ENCODE measurements at places on chromosomes 1 and 21. TPM values are rescaled to one million over a fixed set of nuclear protein-coding genes. Genes with fewer than 3 reads are reported as not detected.
A peak's percentile ranks its signal among the peaks of the same experiment; 100 is the strongest.

DNA sequence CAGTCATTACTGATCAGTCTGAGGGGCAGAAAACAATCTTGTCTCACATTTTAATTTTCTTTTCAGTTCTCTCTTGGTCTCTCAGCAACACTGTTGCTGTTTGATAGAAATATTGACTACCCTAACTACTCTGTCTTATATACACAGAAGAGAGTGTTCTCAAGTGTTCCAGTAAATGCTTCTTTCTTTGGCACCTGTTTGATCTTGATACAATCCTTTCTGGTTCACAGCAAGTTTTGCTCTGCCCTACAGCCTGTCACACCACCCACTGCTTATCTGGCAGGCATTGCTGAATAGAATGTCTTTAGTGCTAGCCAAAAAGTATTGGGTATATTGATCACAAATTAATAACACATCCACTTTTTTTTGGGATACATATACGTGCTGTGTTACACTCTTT is 75.7 kb upstream of the WLS start:
- no peak for DNase-seq
- no peaks in the 10 kb centered on the region for H3K27me3 ChIP-seq
- H3K27ac ChIP-seq = no peak overlapping the region
- H3K36me3 ChIP-seq = no peaks in the 10 kb centered on the region
- no peaks in the 10 kb centered on the region for H3K4me1 ChIP-seq

DNA sequence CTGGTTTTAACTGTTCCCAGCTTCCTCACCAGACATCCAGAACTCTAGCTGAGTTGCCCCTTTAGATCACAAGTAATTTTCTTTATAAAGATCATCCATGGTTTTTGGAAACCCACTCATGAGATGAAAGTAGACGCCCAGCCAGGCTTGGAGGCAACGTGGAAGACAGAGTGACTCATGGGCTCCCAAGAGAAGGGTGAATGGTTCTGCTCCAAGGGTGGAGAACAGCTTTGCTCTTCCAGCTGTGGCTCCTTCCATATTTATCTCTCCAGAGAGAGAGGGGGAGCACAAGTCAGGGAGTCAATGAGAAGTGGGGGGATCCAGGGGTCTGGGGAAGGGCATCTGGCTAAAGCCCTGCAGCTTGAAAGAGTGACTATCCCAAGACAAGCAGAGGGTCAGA is 13.8 kb downstream of the FAM78B start:
- peaks cover 4% of the 10 kb centered on the region for H3K27me3 ChIP-seq
- H3K27ac ChIP-seq = no peak overlapping the region
- no peaks in the 10 kb centered on the region for H3K4me1 ChIP-seq
- DNase-seq = no peak
- H3K36me3 ChIP-seq = no peaks in the 10 kb centered on the region
- no peak overlapping the region for H3K4me3 ChIP-seq

DNA sequence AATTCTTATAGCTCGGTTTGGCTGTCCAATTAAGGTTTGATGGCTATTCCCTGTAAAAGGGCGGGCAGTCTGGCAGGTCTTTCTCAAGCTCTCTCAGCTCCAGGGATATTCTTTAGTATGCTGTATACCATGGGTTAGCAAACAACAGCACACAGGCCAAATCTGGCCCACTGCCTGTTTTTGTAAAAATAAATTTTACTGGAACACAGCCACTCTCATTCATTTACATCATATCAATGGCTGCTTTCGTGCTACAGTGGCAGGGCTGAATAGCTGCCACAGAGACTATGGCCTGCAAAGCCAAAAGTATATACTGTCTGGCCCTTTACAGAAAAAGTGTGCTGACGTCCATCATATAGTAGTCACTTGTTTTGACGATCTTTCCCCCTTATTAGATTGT is 32.0 kb downstream of the MACO1 start:
- H3K4me3 ChIP-seq = no peak overlapping the region
- no peak overlapping the region for H3K27ac ChIP-seq
- peaks cover 30% of the 10 kb centered on the region for H3K36me3 ChIP-seq
- H3K4me1 ChIP-seq = peaks cover 17% of the 10 kb centered on the region
- H3K27me3 ChIP-seq = no peaks in the 10 kb centered on the region

DNA sequence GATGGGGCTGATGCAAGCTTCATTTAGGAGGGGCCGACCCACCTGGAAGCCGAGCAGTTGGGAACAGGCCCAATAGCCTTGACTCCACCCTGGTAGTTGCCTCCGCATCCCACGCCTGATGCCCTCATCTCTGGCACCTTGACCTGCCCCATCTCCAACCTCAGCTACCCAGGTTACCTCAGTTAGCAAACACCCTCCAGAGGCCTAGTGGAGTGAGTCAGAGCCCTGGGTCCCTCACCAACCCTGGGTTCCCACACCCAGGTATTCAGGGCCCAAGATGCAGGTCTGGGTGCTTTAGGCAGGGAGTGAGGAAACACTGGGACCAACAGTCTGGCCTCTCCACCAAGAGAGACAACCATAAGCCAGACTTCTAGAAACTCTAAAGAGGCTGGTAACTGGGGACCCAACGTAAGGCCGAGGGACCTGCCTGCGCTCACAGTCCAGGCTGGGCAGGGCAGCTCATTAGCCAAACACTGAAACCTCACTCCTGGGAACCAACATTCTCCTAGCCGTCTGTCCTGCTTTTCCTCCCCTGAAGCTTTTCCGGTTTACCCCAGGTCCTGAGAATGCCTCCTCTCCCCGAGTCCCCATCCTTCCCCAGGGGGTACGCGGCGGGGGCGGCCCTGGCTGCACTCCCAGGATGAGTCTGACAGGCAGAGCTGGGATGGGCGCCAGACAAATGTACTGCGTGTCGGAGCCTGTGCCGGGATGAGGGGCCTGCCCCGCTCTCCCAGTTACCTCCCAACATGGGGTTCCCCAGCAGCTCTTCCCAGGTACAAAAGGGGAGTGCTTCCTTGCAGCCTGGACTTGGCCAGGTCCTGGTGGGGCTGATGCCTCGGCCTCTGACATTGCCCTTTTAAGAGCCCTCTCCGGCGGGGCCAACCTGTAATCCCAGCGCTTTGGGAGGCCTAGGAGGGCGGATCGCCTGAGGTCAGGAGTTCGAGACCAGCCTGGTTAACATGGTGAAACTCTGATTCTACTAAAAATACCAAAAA is 8.9 kb upstream of the CELSR2 start:
- no peak overlapping the region for H3K27ac ChIP-seq
- DNase-seq = no peak
- no peak overlapping the region for H3K4me3 ChIP-seq

DNA sequence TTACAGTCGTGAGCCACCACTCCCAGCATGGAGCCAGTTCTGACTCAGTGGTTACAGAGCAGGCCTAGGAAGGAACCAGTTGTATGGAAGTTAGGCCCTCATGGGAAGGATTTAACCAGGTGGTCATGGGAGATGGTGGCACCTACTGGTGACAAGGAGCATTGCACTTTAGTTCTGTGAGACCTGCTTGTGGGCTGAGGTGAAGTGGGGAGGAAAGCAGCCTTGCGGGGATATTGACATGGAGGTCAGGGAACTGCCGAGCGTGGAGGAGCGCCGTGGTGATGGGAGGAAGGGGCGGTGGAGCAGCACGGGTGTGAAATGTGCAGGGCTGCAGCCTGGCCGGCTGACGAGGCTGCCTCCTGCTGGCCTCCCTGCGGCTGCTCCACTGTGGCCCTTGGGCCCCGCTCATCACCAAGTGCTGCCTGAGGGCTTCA is 100.4 kb downstream of the GALNT2 start:
- H3K4me1 ChIP-seq = peaks cover 42% of the 10 kb centered on the region
- H3K27me3 ChIP-seq = no peaks in the 10 kb centered on the region

DNA sequence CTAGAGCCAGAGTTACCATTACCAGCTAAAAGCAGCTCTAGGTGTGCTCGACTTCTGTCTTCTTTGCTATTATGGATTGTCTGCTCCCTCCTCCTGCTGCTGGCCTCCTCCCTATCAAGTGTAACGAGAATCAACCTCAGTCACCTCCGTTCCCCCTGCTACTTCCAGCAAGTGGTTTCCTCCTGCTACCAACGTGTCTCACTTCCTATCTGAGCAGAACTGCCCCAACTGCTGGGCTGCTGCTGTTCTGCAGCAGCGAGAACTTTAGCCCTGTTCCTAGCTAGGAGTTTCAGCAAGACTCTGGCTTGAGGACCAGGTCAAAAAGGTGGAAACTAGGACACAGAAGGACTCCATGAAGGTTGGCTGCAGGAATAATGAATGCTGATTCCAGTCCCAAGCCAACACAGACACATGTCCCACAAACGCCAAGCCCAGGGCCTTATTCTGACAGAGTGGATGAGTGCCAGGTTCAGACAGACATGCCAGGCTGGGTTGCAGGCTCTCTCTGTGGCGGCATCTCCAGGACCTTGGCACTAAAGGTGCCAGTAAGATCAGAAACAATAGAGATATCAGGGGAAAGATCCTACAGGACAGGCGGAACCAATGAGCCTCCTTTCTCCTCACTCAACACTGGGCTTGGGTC is 46.9 kb downstream of the CD34 start:
- peak overlapping the region; percentile 87 for H3K27ac ChIP-seq
- peak; percentile 70 for DNase-seq
- no peaks in the 10 kb centered on the region for H3K27me3 ChIP-seq

GRCh38 chr21:45055861-45056260 is 18.5 kb upstream of the ADARB1 start:
- no peaks in the 10 kb centered on the region for H3K4me1 ChIP-seq
- no peak overlapping the region for H3K27ac ChIP-seq

GRCh38 chr1:62233926-62234450 is 39.3 kb downstream of the L1TD1 start:
- no peak overlapping the region for H3K27ac ChIP-seq
- H3K36me3 ChIP-seq = no peaks in the 10 kb centered on the region
- H3K4me3 ChIP-seq = no peak overlapping the region
- DNase-seq = no peak

DNA sequence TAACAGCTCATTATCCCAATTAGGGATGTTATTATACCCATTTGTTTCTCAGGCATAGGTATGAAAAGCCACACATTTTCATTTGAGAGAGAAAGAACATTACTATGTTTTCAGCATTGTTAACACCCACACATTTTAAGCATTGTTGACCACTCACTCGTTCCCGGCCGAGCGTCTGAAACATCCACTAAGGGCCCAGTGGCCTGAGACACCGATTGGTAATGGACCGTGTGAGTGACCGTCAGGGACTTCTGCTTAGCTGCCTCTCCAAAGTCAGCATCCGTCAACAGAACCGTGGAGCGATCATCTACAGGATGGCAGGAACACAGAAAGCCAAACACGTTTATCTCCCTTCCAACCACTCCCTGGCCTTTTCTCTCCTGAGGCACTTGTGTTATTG is 184.6 kb downstream of the PCP4 start:
- H3K27ac ChIP-seq = no peak overlapping the region
- no peaks in the 10 kb centered on the region for H3K4me1 ChIP-seq
- no peak overlapping the region for H3K4me3 ChIP-seq
- no peak for DNase-seq
- H3K27me3 ChIP-seq = peaks cover 1% of the 10 kb centered on the region

DNA sequence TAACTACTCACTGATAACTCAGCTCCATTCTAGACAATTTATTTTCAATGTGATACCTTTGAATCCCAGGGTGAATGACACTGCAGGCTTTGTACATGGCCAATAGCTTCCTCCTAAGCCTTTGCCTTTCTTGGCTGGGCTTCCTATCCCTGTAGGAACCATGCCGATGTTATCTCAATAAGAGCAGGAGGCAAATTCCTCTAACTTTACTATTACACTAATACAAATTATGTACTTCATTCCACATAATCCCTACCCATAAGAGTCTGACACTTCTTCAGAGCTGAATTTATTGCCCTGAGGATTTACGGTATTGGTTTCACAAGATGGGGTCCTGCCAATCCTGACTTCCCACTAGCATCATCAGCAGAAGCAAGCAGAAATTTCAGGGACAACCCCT is 14.0 kb downstream of the TGFBR3 start:
- H3K27ac ChIP-seq = no peak overlapping the region
- peaks cover 56% of the 10 kb centered on the region for H3K4me1 ChIP-seq
- no peaks in the 10 kb centered on the region for H3K36me3 ChIP-seq
- no peak for DNase-seq
- no peak overlapping the region for H3K4me3 ChIP-seq

DNA sequence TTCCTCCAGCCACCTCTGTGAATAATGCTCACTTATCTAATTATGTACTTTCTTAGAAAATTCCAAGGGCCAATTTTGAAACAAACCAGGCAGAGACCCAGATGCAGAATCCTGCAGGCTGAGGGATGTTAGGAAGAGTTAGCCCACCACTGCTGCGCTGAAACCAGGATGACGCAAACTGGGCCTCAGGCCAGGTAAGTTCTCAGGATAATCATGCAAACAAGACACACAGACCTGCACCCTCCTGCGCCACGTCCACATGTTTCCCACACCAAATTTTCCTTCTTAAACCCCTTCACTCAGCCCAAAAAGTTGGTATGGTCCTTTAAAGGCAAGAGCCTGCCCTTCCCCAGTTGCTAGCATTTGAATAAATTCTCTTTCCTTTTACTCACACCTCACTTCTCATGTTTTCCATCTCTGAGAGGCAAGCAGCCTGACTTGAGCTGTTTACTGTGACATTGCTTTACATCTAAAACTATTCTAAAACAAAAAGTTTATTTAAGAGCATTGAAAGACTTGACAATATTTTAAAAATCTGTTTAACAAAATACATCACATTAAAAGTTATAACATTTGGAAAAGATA is 887.1 kb downstream of the LRRIQ3 start:
- DNase-seq = no peak
- H3K4me1 ChIP-seq = no peaks in the 10 kb centered on the region
- no peak overlapping the region for H3K4me3 ChIP-seq
- no peaks in the 10 kb centered on the region for H3K27me3 ChIP-seq

DNA sequence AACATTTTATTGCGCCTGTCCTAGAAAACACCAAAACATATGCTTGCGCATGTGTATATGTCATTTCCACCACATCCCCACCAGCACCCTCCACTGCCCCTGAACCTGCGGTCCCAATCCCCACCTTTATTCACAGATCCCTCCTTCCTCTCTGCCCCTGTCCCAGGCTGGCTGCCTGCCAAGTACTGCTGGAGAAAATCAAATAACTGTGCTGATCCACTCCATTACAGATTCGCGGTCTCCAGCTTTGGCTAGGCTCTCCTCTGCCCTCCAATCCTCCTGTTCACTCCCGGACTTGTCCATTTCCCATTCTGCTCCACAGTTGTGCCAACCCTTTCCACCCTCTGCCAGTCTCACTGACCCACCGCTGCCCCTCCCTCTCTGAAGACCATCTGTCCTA is 59.3 kb upstream of the GJB5 start:
- no peak for DNase-seq
- H3K4me1 ChIP-seq = no peaks in the 10 kb centered on the region
- peaks cover 4% of the 10 kb centered on the region for H3K27me3 ChIP-seq
- H3K27ac ChIP-seq = no peak overlapping the region
- H3K36me3 ChIP-seq = no peaks in the 10 kb centered on the region

Gene A3GALT2
- total RNA-seq = not detected

Gene FAM163A
- not detected for total RNA-seq

Gene ALX3
- total RNA-seq = not detected

Gene ALDH4A1
- total RNA-seq = 3.9 TPM

Gene PTPRC
- total RNA-seq = 475 TPM

Gene LIPI
- total RNA-seq = not detected

All from activated CD8-positive, alpha-beta T cell treated with anti-CD3 and anti-CD28 coated beads for 36 hours (primary cell).